ENCODE measurements at places on chromosomes 3 and 15.

GRCh38 chr3:5974630-5975322 lies 787.3 kb downstream of the EDEM1 start:
- no peak for DNase-seq

GRCh38 chr3:157999246-157999645 lies 107.0 kb downstream of the SHOX2 start:
- no peak for DNase-seq

GRCh38 chr3:172447611-172448579 lies at the start of gene GHSR:
Gene GHSR (minus strand): TSS chr3:172448456. CDS start chr3:172448413, 43 bp downstream.
- no peak for DNase-seq

DNA sequence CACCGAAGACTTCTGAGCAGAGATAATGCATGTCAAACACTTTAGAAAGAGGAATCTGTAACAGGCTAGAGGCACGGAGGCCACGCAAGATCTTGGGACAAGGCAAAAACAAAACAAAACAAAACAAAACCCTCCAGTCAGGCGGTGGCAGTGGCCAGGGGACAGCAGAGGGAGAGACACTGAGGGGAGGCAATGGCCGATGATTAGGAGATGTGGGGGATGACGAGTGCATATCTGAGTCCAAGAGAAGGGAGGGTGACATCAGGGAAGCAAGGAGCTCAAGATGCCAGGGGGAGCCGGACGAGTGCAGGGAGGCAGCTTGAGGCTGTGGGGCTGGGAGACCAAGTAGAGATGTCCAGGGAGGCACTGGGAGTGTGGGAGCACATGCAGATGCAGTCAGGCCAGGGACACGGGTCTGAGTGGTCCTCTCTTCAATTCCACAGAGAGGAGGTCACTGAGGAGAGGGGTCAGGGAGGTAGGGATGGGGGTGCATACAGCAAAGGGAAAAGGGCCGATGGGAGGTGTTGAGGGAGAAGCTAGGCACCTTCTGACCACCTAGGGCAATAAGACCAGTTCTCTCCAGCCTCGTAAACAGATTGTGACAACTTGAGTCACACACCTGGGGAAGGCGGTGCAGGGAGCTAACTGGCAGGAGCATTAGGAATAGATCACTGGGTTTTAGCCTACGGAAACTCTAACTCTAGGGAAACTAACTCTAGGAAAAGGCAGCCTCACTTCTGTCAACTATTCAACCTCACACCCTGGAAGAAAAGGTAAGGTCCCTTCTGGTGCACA lies 29.6 kb downstream of the SLCO2A1 start:
- DNase-seq: no peak

DNA sequence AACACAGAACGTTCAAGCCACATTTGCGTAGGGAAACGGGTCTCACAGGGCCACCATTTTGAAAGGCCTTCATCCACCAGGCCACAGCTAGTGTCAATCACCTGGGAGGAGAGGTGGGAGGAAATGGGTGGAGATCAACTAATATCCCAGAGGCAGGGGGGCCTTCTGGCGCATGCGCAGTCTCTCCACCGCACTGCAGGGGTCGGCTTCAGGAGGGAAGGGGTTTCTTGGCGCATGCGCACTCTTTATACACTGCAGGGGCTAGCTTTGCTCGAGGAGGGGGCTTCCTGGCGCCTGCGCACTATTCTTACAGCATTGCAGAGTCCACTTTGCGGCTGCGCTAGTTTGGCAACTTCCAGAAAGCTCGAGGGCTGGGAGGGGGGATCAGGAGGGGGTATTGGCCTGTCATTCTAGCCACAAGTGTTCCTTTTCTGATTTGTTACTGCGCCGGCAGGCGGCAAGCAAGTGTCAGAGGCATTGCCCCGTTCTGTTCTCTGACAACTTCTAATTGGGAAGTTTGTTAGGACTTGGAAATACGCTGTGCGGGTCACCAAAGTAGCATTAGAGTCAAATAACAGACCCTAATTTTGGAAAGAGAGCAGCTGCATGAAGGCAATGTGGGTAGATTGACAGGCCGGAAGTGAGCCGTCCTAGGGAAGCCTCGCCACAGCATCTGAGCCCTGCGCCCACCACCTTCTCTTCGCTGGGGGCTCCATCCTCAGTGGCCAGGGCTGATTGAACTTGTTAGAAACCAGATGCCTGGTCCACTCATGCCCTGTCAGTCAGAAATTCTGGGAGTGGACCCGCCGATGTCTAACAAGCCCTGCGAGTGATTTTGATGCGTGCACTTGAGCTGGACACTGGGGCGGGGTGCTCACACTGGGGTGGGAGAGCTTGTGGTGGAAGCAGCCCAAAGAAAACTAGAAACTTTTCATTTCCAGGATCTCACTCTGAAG lies 173.5 kb upstream of the NDN start:
- DNase-seq: no peak

DNA sequence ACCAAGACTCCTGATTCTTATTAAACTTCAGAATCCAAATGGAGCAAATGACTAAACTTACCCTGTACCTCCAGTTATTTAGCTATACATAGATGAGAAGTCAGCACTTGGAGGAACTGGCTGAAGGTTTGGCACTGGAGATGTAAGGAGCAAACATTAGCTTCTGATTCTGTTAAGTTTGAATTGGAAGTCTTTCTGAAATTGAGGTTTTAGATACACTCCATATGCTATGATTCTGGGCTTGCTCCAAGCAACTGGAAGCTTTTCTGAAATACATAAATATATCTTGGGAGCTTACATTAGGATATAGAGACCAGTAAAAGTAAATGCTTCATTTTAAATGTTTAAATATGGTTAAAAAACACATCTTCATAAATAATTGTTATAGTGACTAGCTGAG lies 333.7 kb downstream of the EPHA3 start:
- no peak for DNase-seq

DNA sequence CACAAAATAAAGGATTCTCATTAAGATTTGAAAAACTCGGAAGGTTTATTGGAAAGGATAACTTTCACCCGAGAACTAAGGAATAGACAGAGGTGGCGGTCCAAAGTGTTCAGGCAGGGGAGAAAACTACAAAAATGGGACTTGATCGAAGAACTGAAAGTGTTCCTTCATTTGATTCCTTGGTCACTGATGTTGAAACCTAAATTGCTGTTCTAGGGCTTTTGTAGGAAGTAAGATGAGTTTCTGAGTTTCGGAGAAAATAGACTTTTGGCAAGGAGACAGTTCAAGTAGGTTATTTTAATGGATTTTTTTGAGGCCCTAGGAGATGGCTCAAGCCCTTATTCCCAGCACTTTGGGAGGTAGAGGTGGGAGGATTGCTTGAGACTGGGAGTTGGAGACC lies 1.4 kb downstream of the TRIP4 start:
- no peak for DNase-seq

GRCh38 chr3:188124184-188124583 lies 29.8 kb upstream of the LPP start:
- no peak for DNase-seq

GRCh38 chr3:66851894-66852613 lies 146.1 kb upstream of the KBTBD8 start:
- DNase-seq: no peak

DNA sequence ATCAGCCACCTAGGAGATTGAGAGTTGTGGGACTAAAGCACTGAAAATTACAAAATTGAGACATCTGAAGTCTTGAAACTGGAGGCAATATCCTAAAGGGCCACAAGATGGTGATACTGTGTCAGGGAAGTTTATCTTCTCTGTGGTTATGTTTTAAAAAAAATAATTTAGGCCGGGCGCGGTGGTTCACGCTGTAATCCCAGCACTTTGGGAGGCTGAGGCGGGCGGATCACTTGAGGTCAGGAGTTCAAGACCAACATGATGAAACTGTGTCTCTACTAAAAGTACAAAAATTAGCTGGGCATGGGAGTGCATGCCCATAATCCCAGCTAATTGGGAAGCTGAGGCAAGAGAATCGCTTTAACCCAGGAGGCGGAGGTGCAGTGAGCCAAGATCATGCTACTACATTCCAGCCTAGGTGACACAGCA lies 17.9 kb upstream of the NIT2 start:
- no peak for DNase-seq

- no peak for DNase-seq
These were observed 63.8 kb upstream of the CGNL1 start for GRCh38 chr15:57312318-57313133.

DNA sequence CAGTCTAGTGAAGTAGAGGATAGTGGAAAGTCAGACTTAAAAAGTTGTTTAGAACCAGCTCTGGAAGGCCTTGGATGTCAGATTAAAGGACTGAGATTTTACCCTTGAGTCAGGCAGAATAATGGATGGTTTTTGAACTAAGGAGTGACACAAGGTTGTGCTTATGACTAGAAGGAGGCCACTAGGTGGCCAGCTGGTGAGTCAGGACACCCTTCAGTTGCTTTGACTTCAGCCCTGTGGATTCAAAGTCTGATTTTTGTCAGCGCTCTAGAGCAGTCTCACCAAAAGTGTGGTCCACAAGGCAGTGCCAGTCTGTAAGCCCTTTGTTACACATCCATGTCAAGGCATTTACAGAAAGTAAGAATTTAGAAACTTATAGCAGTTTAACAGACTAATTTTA lies 3.8 kb upstream of the GABPB1 start:
- DNase-seq: no peak

DNA sequence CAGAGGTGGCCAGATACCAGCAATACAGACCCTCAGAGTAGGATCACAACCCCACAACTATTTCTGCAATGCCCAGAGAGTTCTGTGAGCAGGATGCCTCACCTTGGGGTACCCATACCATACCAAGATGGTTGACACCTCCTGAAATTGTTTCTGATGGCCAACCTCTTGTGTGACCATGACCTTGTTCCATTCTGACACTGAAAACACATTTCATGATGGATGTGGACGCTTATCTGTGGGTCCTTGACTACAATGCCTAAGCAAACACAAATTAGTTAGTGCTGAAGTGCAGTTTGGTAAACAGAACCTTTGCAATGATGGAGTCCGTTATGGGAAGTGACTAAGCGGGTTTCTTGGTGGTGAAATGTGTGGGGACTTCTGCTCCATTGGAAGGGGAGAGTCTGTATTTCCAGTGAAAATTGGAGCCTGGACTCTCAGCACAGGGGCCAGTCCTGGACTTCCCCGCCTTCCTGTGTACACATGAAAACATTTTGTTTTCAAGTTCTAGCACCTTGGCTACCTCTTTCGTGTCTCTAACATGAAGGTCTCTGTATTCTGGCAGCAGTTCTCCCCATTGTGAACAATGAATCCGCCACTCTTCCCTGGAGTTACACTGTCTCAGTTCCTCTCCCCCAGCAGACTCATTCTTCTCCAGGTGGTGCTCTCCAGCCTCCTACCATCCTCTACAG lies 106.2 kb downstream of the XXYLT1 start:
- DNase-seq: no peak

DNA sequence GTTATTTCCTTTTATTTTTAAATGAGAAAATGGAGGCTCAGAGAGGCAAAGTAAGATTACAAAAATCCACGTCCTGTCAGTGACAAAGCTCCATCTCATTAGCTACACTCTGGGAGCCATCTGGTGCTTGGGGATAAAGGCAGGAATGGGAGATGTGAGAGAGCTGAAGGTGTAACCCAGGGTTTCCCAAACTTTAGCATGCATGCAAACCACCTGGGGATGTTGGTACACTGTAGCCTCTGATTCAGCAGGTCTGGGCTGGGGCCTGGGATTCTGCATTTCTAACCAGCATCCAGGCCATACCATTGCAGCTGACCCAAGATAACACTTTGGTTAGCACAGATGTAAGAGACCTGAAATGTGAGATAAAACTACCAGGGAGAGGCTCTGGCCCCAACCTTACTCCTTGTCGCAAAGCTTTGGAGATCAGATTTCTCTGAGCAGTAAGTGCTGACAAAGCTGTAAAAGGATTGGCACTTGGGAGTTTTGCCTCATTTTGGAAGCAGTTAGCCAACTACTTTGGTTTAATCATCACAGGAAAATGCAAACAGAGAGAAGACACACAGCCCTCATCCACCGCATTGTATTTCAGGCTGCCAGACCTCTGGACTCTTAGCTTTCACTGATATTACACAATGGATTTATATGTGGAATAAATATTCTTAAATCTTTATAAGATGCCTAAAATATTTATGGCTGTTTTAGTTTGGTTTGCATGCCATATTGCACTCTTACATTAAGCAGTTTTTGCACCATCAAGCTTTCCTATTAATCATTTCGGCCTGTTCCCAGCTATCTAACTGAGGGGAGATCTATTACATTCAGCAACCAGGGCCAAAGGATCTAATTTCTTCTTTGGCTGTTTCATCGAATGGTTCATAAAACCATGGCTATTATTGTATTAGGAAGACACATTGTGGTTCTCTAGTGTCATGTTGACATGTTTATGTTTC lies 263.0 kb downstream of the EBLN2 start:
- no peak for DNase-seq

- DNase-seq: no peak
These were observed 769 bp upstream of the CSPG4 start for GRCh38 chr15:75713338-75713895.

DNA sequence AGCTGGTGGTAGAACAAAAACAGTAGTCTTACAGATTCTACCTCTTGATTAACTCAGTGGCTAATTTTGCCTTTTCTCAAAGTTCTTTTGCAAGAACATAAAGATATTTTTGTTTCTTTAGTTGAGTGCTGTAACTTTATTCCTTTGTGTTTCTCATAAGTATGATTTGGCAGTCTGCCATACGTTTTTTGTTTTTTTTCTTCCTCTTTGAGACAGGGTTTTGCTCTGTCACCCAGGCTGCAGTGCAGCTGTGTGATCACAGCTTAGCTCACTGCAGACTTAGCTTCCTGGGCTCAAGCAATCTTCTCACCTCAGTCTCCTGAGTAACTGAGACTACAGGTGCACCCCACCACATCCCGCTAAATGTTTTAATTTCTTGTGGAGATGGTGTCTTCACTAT lies 22.4 kb downstream of the B3GNT5 start:
- no peak for DNase-seq

DNA sequence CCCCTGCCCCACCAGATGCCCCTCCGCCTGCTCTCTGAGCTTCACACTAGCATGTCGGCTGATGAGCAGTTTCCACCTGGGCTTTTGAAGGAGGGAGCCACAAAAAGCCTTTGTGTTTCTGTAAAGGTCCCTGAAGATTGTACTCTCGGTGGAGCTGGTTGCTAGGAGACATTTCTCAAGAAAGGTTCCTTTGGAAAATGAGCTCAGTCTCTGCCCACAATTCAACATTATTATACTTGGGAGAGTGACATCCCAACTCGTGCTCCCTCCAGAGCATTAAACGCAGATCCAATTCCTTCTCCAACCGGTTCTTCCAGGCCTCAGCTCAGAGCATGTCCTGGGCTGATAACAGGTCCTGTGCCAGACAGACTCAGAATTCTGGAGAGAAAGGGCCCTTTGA lies 26.8 kb upstream of the FAM107A start:
- no peak for DNase-seq

- no peak for DNase-seq
These were observed 461.4 kb downstream of the DIPK2A start for GRCh38 chr3:144433006-144433405.

DNA sequence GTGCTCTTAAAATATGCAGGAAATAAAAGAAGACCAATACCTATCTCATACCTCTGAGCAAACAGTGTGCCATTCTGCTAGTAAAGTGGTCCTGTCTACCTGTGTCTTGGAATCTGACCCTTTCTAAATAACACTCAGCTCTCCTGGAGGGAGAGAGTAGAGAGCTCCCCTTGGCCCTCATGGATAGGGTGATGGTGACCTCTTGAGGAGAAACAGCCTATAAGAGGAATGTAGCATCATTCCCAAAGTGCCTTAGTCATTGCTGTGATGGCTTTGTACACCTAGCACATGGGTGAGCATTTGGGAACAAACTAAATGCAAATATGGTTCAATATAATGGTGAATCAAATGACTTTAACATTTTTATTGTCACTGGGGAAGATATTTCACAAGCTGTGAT lies 10.0 kb downstream of the SNTN start:
- no peak for DNase-seq

All from T-helper 22 cell (primary cell).